ENCODE measurements at places on chromosomes 5 and 9.

DNA sequence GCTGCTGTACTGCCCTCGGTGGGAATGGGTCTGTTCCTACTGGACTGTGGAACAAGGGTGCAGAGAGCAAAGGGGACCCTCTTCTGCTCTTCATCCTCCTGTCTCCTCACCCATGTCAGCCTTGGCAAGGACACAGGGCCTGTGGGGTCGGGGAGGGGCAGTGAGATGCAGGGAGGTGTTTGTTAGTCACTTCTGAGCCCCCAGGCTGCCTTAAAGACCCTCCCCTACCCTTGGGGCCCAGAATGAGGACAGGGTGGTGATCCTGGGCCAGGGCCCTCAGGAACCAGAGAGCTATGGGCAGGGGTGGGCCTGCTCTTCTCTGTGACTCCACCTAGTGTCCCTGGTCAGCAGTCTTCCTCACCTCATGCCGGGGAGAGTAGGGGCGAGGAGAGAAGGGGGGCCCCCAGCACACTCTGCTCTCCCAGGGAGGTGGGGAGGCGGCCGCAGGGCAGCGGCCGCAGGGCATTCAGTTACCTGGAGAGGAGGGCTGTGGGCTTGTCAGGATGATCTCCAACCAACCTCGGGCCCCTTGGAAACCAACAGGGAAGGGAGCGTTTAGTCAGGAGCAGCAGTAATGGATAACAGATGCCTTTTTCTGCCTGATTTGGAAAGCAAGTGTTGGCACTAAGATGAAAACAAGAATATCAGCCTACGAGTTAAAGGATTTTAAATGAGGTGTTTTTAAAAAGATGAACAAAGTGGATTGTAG lies 62.0 kb upstream of the GARNL3 start:
- DNase-seq = no peak

DNA sequence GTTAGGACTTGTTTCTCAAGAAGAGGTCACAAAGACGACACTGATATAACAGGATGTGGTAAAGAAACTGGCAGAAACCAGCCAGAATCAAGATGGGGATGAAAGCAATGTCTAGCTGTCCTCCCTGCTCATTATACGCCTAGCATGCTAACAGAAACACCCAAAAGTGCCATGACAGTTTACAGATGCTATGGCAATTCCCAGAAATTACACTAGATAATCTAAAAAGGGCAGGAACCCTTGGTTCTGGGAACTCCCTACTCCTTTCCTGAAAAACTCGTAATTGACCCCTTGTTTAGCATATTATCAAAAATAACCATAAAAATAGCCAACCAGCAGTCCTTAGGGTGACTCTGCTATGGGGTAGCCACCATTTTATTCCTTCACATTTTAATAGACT lies 10.9 kb upstream of the MRPS30 start:
- no peak for DNase-seq

DNA sequence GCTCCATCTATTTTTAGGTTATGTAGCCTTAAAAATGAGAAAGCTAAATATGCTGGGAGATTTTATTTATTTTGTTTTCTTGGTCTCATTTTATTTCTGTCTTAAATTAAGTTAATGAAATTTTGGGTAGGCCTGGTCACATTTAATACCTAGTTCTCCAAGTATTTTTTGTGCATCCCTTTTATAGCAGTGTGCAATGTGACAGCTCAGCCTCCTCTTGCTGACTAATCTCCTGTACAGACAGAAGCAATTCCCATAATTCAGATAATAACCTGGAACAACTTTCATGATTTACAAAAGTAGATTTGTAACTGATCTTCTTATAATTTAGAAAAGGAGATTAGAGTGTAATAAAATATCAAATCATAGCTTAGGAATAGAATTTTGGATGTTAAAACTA lies 403.9 kb downstream of the ADGRV1 start:
- DNase-seq = no peak

DNA sequence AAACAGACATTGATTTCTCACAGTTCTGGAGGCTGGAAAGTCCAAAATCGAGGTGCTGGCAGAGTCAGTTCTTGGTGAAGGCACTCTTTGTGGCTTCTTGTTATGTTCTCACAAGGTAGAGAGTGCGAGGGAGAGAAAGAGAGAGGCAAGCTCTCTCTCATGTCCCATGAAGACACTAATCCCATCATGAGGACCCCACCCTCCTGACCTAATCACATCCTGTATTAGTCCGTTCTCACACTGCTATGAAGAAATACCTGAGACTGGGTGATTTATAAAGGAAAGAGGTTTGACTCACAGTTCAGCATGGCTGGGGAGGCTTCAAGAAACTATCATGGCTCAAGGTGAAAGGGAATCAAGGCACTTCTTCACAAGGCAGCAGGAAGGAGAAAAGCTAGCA lies 5.7 kb upstream of the AMACR start:
- no peak for DNase-seq

DNA sequence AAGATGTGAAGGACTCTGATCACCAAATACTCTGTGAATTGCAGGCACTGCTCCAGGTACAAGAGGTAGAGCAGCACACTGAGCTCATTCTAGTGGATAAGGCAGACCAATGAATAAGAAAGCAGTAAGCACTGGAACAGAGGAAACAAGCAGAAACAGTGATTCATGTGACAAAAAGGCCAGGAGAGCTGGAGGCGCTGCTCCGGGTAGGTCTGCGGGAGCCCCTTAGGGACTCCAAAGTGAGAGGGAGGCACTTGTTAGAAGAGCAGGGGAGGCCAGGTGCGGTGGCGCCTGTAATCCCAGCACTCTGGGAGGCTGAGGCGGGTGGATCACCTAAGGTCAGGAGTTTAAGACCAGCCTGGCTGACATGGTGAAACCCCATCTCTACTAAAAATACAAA lies 231.6 kb upstream of the NFIL3 start:
- DNase-seq = no peak

DNA sequence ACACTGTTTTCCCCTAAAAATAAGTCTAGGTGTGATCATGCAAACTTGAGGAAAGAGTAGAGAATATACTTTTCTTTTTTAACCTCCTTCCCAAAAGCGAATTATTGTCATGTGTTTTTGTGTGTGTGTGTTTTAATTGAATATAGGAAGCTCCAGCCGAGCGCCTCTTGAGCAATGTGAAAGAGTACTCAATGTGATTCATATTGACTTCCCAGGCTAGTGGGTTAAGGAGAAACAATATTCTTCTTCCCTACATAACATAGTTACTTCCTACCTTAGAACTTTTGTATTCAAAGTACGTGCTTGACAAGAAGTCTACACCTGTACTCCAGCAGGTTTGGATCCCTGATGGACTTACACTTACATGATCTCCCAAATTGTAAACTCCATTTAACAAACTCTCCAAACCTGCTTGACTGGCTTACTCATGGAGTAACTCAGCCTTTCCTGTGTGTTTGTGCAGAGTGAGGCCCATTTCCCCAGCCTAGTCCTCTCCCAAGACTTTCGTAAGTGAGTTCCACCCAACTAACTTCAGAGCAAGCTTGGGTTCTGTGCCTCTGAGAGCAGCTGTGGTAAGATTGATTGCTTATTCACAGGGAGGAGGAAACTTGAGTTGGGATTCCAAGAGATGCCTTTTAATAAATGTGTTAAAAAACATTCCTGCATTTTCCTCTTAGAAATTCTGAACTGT lies 9.3 kb downstream of the SLC28A3 start:
- DNase-seq = no peak

GRCh38 chr5:168368854-168369253 lies 77.4 kb downstream of the WWC1 start:
- DNase-seq = no peak

DNA sequence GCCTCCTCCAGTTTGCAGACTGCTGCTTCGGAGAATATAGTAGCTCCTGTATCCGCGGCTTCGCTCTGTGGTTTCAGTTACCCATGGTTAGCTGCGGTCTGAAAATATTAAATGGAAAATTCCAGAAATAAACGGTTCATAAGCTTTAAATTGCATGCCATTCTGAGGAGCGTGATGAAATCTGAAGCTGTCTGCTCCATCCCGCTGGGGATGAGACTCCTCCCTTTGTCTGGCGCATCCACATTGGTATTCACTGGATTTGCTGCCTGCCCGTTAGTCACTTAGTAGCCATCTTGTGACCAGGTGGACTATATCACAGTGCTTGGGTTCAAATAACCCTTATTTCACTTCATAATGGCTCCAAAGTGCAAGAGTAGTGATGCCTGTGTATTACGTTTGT lies 36.3 kb downstream of the MSX2 start:
- DNase-seq = no peak

Data from cardiac muscle cell (in vitro differentiated cells and primary cell).